ENCODE measurements at places on chromosomes 12 and 14.

DNA sequence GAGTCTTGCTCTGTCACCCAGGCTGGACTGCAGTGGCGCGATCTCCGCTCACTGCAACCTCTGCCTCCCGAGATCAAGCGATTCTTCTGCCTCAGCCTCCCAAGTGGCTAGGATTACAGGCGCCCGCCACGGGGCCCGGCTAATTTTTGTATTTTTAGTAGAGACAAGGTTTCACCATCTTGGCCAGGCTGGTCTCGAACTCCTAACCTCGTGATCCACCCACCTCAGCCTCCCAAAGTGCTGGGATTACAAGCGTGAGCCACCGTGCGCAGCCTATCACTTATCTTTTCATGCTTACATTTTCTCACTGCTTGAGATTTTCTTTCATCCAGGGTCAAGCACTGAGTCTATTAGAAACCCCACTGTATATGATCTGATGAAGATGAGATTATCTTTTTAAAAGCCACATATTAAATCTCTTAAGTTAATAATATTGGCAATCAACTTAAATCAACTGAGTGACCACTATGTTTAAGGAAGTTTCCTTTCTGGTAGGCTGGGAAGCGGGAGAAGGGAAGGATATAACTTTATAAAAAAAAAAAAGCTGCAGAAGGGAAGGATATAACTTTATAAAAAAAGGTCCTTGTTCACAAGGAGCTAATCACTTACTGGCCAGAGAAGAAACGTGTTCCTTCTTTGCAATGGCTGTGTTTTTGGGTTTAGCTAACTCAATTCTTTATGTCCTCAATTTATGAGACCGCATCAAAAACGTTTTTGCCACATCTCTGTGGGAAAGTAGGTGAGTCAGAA is 1.3 kb upstream of the MDM2 start:
- no peak for DNase-seq

GRCh38 chr12:46908936-46909635 is 83.3 kb upstream of the SLC38A4 start:
- no peak for DNase-seq

DNA sequence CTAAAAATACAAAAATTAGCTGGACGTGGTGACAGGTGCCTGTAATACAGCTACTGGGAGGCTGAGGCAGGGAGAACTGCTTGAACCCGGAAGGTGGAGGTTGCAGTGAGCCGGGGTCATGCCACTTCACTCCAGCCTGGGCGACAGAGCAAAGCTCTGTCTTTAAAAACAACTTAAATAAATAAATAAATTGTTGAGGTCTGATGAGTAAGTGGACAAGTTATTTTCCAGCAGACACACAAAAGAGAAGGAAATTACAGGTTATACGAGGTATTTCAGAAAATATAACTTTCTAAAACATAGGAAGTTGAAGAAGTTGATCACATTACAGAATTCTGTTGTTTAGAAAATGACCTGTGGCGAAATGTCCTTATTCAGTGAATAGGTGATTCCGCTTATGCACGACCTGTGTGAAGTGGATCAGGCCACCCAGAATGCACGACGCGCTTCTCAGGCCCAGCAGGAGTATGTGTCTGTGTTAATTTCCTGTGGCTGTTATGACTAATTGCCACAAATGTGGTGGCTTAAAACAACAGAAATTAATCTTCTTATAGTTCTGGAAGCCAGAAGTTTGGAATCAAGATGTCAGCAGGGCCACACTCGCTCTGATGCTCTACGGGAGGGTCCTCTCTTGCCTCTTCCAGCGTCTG is 38.1 kb downstream of the P2RX7 start:
- DNase-seq: no peak

DNA sequence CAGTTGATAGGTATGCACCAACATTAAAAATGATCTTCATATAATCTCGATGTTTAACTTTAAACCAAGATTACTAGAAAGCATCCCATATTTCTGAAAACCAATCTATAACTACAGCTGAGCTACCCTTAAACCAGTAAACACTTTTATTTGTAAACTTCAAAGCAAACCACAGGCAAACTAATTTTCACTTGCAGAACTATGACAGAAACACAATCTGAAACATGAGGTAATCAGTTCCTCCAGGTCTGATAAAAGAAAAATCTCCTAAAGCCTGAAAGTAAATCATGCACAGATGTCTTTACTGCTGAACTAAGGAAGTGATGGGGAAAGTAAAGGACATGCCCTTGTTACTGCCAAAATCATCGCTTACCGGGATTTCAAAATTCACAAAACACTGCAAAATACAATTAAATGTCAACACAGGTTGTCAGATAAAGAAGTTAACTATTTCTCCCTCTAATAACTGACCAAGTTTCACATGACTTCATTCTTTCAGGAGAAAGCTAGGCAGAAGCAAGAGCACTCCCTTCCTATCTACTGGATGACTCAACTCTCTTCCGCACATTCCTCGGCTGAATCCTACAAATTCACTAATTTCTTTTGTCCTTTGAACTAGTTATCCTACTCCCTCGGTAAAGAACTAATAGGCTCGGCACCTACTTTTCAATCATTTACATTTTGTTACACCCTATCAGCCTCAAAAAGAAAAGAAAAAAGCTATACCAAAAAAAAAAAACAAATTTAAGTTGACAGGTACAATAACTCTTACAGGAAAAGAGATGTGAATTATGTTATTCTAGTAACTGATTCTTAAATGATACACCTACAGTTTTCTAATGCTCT is 1.4 kb downstream of the EEA1 start:
- DNase-seq: no peak

DNA sequence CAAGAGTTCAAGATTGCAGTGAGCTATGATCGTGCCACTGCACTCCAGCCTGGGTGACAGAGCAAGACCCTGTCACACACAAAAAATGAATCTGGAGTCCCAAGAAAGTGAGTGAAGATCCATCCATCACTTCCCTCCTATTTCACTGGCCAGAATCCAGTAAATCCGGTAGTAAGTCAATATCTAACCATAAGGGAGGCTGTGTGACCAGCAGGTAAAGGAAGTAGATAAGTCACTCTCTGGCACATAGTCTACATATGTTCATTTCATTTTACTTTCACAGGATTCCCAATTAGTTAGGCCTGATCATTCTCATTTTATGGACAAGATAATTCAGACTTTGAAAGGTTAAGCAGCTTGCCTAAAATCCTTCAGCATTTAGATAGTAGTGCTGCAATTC is 11.9 kb upstream of the TCP11L2 start:
- DNase-seq: no peak

- DNase-seq: no peak
Observed at GRCh38 chr14:105414456-105415371, 4.9 kb upstream of the MTA1 start.

GRCh38 chr14:37047226-37047625 is 125.2 kb downstream of the SLC25A21 start:
- no peak for DNase-seq

DNA sequence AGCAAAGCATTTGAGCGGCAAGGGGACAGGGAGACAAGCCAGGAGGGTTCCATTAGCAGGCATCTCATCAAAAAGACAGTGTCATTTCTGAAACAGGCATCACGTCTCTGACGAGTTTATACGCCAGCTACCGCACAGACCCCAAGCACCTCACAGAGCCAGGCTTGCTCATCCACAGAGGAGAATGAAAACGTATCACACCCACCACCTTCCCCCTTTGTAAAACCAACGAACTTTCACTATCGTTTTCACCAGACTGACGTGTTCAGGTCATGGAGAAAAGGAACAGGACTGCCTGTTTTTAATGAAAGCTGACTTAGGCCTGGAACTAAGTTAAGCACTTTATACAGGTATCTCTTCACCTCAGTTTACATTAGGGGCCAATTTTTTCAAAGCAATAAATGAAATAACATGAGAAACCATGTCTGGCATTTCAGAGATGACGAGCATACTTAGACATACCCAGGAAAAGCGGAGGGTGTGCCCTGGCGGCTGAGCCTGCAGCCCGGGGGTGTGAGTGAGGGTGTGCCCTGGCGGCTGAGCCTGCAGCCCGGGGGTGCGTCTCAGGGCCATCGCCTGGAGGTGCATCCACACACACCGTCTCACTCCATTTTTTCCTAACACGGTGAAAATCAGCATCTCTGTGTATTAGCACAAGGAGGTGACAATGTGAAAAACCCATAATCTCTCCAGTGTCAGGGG is 41.9 kb downstream of the STX2 start:
- no peak for DNase-seq

DNA sequence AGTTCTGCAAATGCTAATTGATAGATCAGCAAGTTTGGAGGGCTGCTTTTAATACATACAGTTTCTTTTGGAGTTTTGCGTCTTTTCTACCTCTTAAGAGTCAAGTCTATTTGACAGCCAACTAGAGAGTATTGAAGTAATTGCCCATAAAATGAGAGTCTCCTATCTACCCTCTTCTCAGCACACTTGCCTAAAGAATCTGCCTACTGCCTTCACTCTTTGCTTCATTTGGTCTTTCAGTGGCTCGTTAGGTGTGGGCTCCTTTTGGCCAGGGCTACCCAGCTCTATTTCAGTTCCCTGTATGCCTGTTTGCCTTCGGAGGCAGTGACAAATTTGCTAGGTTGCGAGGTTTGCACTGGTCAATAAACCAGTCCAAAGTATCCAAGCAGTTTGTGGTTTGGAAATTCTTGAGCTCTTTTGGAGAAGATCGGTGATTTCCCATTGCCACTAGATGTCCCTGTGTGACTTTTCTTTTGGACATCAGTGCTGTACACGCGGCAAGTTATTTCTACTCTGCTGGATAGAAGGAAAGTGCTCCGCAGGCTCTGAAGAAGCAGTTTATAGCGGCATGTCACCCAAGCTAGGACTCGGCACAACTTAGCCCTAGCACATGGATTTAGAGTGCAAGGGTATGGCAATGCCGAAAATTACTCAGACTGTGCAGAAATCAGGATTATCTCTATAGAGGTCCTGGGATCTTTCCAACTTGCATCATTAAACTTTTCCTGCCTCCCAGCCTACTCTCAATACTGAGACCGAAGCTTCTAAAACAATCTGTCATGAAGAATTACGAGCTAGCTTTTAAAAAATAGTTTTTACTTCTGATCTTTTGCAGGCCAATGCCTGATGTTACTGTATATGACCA is 38.6 kb downstream of the MGST1 start:
- no peak for DNase-seq

DNA sequence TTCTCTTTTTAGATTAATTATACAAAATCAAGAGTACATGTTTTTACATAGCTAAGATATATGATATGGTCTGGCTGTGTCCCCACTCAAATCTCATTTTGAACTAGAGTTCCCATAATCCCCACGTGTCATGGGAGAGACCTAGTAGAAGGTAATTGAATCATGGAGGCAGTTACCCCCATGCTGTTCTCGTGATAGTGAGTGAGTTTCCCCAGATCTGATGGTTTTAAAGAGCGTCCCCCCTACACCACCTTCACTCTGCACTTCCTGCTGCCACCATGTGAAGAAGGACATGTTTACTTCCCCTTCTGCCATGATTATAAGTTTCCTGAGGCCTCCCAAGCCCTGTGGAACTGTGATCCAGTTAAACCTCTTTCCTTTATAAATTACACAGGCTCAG is 21.4 kb upstream of the DRAM1 start:
- no peak for DNase-seq

DNA sequence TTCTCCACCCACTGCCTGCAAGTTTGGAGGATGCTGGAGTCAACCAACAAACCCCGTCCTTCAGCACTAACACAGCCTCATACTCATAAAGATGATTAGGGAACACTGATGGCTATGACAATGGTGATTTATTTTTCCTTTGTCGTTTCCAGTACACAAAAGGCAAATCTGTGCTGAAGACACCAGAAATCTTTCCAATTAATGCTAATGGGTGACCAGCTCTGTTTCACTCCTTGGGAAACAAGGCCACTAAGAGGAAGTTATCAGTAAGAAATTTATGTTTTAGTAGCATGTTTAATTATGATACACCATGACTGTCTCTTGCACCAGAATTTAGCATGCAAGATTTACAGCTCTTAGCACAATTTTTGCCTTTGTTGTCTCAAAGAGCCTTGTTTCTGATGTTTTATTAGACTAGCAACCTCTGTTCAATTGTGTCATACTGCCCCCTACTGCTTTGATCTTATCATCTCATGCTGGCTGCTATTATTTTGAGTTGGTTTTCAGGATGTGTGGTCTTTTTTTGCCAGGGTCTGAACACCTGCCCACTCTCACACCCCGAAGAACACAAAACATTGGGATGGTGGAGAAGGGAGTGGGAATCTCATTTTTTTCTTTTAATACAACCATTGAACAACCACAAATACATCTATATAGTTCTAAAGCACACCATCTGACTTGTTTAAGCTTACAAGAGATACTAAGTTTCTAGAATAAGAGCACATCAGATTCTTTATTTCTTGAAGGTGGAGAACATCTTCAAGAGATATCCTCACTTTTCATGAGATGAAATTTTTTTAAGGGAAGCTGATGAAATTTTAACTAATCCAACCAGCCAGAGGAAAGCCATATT is 160.9 kb downstream of the SPTSSA start:
- no peak for DNase-seq

- no peak for DNase-seq
Observed at GRCh38 chr14:66624336-66624937, 116.5 kb downstream of the GPHN start.

DNA sequence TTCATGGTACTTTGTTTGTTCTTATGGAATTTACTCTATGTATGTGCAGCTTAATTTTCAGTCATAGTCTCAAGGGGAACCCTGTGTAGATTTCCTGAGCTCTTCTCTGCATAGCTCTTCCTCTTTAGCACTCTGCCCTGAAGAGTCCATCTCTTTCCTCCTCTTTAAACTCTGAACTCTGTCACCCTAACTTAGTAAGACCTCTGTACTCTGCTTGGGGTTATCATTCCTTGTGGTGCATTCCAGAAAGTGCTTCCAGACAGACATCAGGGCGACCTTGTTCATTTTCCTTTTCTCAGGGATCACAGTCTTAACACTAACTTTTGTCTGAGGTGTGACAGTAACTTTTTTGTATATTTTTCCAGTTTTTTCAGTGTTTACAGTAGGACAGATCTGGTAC is 179.3 kb downstream of the RAD51B start:
- DNase-seq: no peak

DNA sequence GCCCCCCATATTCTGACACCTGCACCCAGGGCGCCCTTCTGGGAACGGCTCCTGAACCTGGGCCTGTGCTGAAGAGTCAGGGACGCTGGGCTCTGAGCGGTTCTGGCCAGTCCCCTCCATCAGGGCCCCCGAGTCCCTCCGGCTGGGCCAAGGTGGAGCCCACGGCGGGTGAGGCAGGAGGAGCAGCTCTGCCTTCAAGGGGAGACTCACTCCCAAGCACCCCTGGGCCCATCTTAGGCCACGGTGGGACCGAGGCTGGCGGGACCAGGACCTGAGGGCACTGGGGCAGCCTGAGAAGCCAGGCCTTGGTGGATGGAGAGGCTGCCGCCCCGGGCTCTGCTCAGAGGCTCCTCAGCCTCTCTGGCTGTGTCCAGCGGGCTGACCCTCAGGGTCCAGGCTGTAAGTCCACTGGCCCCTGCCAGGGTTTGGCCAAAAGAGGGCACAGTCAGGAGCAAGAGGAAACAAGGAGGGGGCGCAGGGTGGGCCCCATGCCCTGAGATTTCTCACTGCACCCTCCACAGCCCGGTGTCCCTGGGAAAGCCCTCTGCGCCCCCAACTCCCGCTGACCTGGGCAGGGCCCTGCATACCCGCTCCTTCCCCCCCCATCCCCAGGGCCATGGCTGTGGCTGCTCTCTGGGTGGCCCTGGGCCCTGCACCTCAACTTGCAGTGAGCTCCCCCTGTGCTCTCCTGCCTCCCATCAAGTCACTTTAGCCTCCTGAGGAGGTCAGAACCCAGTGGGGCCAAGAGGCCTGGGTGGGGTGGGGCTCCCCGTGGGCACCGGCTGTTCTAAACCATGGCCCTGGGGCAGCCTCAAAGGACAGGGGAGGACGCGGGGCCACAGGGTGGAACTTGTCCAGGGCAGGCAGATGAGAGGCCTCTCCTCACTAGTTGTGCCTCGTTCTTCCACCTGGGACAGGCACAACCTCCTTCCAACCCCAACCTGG is 266.4 kb upstream of the SFSWAP start:
- no peak for DNase-seq

GRCh38 chr14:104385531-104386101 is 193.9 kb upstream of the C14orf180 start:
- no peak for DNase-seq

Measured in stimulated activated CD8-positive, alpha-beta memory T cell treated with anti-CD3 and anti-CD28 coated beads, Interleukin-4, amount 100 ng/mL, for 1 hour (primary cell).